ENCODE measurements at places on chromosomes 4 and X.

GRCh38 chr4:13511101-13511500 is 27.0 kb upstream of the RAB28 start:
- DNase-seq = no peak

GRCh38 chr4:140533951-140534480 is 10.0 kb downstream of the ELMOD2 start:
- DNase-seq = no peak

DNA sequence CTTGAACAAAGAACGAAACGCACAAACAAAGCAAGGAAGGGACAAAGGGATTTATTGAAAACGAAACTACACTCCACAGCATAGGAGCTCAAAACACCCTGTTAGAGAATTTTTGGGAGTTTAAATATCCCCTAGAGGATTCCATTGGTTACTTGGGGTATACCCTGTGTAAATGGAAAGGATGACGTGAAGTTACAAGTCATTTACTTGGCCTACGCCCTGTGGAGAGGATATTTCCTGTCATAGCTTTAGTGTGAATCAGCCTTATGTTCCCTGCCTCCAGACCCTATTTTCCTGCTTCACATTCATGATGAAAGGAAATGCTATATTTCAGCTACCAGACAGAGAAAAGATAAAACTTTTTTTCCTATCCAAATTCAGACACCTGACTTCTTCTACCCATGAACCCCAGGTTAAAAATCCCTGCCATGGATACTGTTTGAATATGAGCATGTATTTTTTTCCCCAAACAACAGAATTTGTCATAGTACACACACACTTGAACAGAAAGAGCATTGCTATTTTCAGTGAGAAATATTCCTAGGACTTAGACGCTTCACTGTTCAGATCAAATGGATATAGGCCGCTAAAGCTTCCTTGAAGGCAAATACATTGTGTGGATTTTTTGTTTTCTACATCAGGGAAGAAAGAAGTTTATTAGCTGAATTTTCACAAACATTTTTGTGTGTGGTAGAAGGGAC is 20.4 kb downstream of the PIN4 start:
- DNase-seq = no peak

DNA sequence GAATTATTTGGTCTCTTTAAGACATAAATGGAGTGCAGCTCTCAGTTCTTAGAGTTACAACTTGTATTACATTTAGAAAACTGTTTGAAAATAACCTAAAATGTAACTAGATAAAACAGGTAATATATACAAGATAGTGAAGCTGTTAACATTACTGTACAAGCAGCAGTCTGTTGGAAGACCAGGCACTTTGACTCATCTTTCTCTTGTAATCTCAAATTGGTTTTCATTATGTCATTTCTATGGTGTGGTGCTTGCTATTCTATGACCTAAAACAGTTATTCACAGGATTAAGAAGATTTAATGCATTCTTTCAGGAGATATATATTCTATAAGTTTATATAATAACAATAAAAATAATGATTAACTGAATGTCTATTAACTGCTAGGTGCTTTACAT is 282.5 kb upstream of the PITX2 start:
- DNase-seq = no peak

DNA sequence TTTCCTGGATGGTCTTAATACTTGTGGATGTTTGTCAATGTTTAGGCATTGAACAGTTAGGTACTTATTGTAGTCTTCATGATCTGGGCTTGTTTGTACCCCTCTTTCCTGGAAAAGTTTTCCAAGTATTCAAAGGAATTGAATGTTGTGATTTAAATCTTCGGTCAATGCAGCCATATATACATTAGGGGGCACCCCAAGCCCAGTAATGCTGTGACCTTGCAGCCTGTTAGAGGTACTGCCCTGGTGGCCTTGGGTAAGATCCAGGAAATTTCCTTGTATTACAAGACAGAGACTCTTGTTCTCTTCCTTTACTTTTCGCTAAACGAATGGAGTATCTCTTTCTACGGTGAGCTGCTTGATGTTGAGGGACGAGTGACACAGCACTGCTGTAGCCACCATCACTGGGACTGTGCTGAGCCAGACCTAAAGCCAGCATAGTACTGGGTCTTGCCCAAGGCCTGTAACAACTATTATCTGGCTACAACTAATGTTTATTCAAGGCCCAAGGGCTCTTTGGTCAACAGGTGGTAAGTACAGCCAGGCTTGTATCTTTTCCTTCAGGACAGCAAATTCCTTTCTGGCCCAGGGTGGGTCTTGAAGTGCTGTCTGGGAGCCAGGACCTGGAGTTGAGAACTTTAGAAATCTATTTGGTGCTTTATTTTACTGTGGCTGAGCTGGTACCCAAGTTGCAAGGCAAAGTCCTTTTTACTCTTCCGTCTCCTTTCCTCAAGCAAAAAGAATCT is 118.3 kb upstream of the ATOH1 start:
- no peak for DNase-seq

- no peak for DNase-seq
Observed at GRCh38 chr4:100317032-100317864, 127.0 kb upstream of the DDIT4L start.

DNA sequence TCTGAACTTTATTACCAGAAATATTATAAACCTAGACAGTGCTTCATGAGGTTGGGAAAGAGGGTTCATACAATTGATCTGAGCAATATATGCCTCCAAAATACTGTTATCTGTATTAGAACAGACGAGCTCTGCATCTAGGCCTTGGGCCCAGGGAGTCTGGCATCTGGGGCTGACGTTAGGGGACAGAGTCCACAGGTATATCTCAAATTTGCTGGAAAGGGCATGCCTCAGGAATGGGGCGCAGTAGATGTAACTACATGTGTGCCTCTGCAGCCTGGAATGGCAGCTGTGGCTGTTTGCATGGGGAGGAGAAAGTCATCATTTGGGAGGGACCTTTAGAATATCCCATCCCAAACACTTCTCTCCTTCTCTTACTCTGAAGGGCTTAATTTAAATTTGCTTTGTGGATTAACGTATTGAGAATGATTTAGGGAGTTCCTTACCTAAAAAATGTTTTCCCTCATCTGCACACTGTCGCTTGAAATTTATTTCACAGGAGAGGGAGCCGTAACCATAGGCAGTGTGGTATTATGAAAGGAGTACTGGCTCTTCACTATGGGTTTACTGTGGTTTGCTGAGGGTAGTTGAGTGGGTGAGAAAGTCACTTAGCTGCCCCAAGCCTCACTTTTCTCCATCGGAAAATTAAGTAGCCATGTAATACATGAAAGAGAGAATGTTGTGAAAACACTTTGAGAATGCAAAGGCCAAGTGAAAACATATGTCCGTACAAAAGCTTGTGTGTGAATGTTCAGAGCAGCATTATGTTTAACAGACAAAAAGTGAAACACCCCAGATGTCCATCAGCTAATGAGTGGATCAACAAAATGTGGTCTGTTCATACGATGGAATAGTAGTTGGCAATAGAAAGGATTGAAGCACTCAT is 5.9 kb downstream of the ADD1 start:
- DNase-seq = no peak

DNA sequence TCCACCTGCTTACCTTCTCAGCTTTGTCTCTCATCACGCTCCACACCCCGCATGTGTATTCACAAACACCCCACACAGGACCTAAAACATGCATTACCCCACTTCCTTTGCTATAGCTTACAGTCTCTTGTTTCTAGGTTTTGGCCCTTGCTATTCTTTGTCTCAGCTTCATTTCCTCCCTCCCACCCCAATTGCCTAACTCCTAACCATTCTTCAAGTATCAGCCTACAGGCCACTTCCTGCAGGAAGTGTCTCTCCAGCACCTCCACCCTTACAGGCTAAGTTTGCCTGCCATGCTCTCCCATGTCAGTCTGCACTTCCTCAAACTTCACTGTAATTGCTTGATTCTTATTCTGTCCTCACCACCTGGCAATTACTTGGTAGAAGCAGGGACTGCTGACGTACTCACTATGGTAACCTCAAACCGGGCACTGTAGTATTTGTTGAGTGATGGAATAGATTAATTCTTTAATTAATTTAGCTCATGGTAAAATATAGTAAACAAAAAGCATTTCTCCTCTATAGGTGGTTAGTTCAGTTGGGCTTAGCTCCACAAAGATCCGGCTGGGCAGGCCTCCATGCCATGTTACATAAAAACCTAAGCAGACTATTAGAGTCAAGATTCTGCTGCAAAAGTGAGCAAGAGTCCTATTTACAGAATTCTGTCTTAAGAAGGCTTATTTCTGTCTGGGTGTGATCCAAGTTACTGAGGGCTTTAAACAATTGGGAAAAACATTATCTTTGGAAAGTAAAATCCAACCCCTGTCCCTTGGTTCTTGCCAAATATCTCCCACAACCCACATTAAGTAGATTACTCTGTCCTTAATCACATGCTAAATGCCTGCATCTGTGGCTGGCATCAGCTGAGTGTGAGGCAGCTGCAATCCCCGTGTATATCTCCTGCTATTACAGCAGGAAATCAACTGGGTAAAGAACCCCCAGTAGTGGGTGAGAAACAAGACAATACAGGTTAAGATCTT is 124.7 kb upstream of the CPEB2 start:
- no peak for DNase-seq

- DNase-seq = no peak
Observed at GRCh38 chrX:100829730-100830129, 9.5 kb downstream of the CSTF2 start.

DNA sequence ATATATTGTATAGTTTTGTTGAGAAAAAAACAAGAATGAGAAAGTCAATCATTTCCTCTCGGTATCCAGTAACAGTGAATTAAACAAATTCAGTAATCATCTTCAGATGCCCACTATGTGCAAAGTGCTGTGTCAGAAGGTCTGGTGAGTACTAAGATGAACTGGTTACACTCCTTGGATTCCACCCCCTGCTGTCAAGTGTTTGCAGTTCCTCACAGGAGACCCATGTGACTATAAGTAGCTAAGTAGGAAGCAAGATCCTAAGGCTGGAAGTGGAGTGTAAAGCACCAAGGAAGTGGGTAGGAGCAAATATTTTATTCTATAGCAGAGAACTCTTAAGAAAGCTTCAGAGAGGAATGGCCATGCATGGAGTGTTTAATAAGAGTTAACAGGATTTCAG is 73.6 kb downstream of the SNX25 start:
- no peak for DNase-seq
